ENCODE measurements at places on chromosomes 5 and 9.

- no peak for DNase-seq
These were observed 141.1 kb upstream of the RAD23B start for GRCh38 chr9:107141967-107142366.

DNA sequence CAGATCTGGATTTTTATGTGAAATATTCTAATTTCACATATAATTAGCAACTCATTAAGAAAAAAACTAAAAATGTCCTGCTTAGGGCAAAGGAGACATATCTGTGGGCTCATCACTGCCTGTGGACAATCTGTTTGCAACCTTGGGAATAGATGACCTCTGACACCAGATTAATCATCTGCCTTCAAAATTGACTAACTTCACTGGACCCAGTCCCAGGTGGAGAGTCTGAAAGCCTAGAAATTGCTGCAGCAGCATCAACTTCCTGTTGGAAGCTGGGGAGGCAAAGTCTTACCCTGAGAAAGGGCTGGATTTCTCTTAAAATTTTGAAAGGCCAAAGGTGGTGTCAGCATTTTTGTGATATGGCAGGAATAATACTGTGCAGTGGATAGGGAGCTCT lies 76.3 kb upstream of the TNC start:
- no peak for DNase-seq

DNA sequence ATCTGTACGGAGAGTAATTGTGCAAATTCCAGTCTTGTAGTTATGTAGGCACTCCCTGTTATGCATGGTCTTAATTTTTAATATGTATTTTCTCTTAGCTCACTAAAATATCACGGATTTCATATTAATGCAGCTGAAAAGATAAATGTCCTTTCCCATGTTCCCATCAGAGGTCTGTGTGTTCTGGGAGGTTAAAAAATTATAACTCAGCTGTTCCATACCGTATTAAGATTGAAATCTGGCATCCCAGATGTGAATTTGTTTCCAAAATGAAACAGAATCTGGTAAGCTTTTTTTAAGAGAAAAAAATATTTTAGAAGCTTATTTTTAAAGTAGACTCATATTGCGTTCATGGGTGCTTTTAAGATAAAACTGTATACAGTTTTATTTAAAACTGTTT lies 44.3 kb downstream of the SEMA6A start:
- DNase-seq: no peak

- DNase-seq: no peak
These were observed 51.6 kb downstream of the ENTREP1 start for GRCh38 chr9:69376651-69377050.

DNA sequence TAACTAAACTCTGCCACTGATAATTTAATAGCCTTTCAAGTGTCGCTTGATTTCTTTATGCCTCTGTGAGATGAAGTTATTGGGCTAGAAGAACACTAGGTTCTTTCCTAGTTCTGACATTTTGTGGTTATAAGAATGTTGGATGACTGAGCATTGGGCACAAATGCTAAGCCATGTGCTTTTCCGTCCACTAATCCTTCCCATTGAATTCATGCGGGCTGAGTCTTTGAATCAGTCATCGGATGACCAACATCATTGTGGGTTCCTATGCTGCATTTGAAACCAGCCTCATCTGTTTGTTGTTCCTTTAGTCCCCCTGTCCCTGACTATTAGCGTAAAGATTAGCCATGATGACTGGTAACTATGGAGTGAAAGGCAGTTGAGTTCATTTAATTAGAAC lies 58.5 kb downstream of the ALDH1A1 start:
- DNase-seq: no peak

DNA sequence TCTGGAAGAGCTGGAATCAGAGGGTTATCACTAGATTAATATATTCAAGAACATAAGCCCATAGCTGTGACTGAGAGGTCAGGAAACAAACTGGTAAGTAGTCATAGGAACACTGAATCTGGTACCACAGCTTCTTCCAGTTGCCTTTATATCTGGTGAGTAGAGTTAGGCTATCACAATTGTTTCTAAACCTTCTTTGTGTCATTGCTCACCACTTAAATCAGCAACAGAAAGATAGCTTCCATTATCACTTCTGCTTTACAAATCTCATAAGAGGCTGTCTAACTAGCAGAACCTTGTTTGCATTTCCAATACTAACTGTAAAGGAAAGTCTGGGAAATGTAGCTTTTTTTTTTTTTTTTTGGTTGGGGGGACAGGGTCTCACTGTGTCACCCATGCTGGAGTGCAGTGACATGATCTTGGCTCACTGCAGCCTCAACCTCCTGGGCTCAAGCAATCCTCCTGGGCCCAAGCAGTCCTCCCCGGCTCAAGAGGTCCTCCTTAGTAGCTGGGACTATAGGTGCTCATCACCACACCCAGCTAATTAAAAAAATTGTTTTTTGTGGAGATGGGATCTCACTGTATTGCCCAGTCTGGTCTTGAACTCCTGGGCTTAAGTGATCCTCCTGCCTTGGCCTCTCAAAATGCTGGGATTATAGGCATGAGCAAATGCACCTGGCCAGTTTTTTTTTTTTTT lies 22.0 kb downstream of the CDC42SE2 start:
- DNase-seq: no peak

DNA sequence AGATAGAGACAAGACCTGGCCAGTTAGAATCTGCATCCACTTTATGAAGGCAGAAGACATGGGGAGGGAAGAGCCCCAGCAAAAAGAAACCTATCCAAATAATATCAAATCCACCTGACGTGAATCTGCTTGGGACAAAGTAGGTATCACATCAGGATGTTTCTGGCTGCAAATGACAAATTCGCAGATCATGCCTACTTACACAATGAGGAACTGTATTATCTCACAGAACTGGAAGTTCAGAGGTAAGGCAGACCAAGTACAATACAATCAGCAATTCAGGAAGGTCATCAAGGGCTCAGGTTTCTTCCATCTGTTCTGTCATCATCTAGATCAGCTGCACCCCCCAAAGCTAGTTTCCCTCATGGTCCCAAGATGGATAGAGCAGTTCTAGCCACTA lies 13.2 kb upstream of the NR4A3 start:
- no peak for DNase-seq

- peak; percentile 54 for DNase-seq
These were observed 74.8 kb downstream of the SLF1 start for GRCh38 chr5:94693043-94693822.

DNA sequence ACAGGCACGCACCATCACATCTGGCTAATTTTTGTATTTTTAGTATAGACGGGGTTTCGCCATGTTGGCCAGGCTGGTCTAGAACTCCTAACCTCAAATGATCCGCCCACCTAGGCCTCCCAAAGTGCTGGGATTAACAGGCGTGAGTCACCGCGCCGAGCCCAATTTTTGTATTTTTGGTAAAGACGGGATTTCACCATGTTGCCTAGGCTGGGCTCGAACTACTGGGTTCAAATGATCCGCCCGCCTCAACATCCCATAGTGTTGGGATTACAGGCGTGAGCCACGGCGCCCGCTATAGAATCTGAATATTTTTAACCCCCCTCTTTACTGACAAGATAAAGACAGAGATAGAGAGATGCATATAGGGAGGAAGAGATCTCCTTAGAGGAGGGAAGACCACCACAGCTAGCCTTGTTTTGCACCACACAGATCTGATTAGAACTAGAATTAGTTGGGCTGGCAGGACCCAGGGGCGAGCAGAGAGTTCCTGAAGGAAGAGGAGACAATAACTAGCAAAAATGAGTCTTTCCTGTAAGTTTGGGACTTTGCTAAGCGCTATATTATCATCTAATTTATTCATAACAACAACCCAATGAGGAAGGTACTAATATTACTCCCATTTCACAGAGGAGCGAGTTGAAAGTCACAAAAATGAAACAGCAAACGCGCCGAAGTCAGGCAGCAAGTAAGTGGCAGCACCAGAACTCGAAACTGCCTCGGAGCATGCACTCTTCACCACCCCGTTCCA lies 1.5 kb upstream of the ANKHD1 start:
- peak; percentile 14 for DNase-seq

DNA sequence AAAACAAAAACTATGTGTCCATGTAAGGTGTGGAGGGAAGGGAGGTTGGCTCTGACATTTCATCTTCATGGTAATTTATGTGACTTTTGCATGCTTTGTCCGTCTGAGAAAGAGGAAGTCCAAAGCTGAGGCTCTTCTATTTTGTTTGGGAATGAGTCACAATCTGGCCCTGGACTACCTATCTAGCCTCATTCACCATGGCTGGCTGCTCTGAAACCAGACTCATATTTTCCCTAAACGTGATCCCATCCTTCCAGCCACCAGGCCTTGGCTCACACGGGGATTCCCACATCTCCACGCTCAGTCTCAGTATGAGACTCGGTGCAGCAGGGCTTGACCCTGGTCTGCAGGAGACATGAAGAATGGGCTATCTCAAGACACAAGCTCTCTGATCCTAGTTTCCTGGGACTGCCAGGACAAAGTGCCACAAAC lies 672.8 kb downstream of the ACTL7B start:
- DNase-seq: no peak

GRCh38 chr5:134100283-134101091 lies 14.0 kb upstream of the TCF7 start:
- DNase-seq: no peak

- DNase-seq: no peak
These were observed 528.9 kb upstream of the ZNF462 start for GRCh38 chr9:106334081-106334480.

GRCh38 chr9:88818495-88819201 lies 172.6 kb upstream of the S1PR3 start:
- no peak for DNase-seq

DNA sequence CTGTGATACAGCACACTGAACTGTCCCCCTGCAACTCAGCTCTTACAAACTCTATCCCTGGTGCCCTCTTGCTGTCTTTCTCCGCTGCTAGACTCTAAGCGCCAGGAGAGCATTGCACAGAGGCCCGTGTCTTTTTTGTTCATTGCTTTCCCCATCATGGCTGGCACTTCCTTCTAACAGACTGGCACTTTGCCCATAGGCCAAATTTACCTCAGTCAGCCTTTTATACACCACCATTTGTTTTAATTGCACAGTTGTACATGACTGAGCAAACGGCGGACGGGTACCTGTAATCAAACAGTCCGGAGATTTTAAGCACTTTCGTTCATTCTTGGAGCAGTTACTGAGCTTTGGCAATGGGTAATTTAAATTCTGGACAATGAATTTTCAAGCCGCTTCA lies 102.2 kb upstream of the CLINT1 start:
- DNase-seq: no peak

DNA sequence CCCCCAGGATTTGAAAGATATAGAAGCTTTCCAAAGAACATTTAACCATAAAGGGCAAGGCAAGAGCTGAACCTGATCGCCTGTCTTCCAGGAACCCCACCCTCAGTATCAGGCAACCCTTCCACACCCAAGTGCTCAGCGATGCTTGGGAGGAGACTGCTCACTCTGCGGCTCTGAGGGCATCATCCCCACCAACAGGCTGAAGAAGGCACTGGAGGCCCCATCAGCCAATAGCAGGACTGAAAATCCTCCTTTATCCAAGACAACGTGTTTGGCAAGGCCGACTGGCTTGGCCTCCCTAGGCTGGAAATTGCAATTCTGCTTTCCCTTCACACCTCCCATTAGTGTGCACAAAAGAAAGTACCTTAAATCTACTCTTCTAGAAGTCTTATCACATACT lies 1.4 kb upstream of the PPP2CA start:
- peak; percentile 61 for DNase-seq

- no peak for DNase-seq
These were observed 56.7 kb upstream of the EQTN start for GRCh38 chr9:27353474-27354229.

DNA sequence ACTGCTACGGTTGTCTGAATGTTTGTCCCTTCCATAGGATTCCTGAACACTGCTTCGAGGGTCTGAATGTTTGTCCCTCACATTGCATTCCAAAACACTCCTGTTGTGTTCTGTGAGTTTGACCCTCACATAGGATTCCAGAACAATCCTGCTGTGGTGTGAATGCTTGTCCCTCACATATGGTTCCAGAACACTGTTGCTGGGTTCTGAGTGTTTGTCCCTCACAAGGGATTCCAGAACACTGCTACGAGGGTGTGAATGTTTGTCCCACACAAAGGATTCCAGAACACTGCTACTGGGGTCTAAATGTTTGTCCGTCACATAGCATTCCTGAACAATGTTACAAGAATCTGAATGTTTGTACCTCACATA lies 201.2 kb downstream of the FOXD4L6 start:
- DNase-seq: no peak

GRCh38 chr5:72171667-72172066 lies 64.4 kb downstream of the MAP1B start:
- DNase-seq: no peak

- no peak for DNase-seq
These were observed 26.8 kb downstream of the FREM1 start for GRCh38 chr9:14883310-14883944.

- DNase-seq: no peak
These were observed 106.8 kb downstream of the ENTREP1 start for GRCh38 chr9:69431777-69432176.

DNA sequence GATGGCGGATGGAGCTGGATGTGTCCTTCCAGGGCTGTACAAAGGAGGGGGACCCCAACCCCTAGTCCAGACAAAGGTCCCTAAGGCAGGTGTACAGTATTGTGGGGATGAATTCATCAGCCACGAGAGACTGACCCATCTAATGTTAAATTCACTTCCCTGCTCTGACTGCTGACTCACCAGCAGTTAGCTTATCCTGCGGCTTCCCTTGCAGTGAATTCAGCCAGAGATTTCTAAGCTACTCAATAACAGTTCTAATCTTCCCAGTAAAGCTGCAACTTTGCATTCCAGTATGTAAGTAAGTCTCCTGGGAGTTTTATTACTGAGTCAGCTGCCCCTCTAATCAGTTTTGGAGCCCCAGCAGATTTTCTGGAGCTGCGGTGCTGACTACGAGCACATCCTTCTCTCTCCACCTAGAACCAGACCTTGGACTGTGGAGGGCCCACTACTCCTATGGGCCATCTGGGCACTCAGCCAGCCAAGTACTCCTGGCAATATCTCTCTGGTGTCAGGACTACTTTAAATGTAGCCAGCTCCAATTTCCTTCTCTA lies 16.1 kb downstream of the B4GALT1 start:
- DNase-seq: no peak

DNA sequence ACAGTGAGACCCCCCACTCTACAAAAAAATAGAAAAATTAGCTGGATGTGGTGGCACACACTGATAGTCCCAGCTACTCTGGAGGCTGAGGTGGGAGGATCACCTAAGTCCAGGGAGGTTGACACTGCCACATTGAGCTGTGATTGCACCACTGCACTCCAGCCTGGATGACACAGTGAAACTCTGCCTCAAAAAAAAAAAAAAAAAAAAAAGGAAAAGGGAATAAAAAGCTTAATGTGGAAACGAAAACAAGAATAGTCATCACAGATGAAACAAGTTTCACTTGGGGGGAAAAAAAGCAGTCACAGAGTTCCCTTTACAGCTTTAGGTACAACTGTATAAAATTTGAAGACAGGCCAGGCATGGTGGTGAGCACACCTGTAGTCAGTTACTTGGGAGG lies 84.2 kb downstream of the FNBP1 start:
- DNase-seq: no peak

DNA sequence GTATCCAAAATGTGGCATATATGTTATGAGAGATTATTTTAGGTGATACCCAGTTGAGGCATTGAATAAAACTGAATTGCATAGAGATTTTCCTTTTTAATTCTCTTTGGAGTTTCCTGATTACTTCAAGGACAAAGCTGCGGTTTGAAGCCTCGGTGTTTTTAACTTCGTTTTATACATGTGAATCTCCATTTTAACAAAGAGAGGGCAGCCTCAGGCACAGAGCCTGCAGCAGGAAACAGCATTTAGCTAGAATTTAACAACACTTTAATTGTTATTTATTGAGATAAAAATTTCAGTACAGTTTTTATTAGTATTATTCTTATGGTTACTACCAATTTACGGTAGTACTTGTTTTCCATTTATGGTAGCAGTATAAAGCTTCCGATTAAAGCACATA lies 114.0 kb downstream of the KIF4B start:
- DNase-seq: no peak
